Thoracic aorta (tissue), 2 donors: ENCODE measurements at places on chromosomes 3 and 15.

DNA sequence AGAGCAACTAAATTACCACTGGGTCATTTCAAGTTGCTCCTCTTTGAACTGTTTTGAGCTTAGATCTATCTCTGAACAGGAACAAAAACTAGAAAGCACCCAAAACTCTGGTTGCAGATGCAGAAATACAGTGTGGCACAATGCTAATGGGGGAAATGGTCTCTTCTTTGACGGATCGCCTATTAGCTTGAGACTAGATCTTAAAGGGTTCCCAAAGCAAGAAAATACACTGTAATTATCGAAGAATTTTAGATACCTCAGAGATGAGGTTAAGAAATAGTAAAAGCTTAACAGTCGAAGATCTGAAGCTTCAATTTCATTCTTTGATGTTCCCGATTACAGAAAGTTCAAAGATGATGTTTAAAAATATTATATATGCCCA is 818 bp downstream of the PPP1R2 start:
- DNase-seq = no peak

- no peak for DNase-seq
Measured at GRCh38 chr3:71502066-71502625, 81.4 kb downstream of the FOXP1 start.

DNA sequence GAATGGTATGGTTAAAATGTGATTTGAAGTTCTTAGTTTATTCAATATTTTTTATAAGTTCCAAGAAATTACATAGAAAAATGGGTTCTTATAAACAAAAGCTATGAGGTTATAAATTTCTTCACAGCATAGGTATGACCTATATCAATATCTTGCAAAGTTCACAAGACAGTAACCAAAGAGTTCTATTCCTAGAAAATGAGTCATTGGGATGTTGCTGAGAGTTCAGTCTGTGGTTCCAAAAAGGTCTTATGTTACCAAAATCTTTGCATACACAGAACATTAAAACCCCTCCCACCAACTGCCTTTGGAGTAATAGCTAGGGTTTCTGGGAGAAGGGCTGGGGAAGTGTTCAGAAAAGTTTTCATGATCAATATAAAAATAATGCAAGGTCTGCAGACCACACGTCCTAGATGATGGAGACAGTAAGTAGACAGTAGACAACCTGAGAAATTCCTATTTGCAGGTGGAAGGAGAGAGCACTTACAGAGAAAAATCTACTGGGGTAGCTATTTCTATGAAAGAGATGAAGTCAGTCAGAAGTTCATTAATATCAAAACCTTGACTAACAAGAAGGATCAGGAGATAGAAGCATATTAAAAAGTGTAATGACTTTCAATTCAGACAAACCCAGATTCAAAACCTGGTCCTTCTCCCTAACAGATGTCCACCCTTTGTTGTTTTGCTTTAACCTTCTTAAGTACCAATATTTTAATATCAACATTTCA is 279.3 kb downstream of the KCNH8 start:
- no peak for DNase-seq

- no peak for DNase-seq
Measured at GRCh38 chr3:15754047-15754446, 43.7 kb downstream of the ANKRD28 start.

DNA sequence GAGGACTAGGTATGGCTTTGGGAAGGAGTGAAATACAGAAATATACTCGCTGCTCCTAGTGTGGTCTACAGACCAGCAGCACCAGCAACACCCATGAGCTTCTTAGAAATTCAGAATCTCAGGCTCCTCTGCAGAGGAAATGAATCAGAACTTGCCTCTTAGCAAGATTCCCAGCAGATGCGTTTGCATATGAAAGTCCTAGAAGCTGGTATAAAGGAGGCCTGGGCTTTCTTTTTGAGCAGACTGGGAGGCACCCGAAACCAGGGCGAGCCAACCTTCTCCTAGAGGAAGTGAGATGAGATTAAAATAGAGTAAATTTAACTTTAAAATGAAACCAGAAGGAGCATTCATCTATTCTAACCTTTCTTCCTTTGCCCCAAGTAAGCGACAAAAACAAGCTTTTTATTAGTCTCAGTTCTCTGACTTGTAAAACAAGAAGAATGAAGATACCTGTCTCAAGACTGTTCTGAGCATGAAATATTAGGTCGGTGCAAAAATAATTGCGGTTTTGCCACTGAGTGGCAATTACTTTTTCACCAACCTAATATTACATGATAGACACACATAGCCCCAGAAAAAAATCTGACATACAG is 140.0 kb downstream of the PDZRN3 start:
- DNase-seq = no peak

DNA sequence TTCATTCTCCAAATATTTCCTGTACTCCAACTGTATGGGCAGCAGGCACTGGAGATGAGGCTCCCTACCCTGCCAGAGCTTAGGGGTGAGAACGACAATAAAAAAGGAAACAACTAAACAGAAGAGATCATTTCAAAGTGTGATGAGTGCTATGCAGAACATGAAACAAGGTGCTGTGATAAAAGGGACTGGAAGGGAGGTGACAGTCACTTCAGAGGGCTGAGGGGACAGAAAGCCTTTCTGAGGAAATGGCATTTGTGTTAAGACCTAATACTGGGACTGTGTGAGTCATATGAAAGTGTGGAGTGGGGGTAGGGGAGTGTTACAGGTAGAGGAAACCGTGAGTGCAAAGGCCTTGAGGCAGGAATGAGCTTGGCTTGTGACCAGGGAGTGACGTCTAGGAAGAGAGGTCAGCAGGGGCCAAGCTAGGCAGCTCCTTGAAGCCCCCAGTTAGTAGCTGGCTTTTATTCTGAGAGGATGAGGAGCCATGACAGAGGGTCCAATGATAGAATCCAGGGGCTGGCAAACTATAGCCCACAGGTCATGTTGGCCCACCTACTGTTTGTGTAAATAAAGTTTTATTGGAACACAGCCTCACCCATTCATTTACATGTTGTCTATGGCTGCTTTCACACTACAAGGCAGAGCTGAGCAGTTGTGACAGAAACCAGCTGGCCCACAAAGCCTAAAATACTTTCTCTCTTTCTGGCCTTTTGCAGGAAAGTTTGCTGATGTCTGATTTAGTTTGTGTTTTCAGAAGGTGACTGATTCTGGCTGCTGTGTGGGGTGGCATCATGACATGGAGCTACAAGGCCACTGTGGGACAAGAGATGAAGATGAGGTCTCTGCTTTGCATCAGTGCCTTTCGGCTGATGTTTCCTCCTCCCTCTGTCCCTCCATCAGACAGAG is 56.6 kb downstream of the LSM3 start:
- no peak for DNase-seq

GRCh38 chr3:135301670-135302069 is 506.6 kb downstream of the EPHB1 start:
- DNase-seq = no peak

DNA sequence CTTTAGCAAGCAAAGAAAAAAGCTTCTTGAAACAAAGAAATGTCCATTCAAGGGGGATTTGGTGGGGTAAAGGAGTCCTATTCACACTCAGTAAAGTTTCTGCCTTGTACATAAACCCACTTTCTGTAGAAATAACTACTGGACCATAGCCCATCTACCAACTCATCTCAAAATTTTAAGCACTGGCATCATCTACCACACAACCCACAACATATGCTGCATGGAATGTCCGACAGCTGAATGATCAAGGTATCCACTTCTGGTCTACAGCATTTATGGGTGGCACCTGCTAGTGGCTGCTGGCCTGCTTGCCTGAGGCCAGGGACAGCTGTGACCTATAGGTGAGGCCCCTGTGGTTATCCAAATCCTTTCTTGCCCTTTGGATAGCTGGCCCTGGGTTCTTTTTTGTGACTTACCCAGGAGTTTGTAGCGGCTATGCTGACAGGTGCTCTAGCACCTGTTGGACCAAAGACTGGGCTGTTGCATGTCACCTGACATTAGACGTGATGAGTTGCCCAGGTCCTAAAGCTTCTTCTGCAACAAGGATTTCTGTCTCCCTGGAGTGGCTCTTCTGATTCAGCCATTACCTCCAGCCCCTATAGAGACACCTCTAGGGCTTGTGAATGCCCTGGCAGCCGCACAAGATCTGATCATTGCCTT is 19.2 kb upstream of the MEF2A start:
- DNase-seq = no peak

- no peak for DNase-seq
Measured at GRCh38 chr3:148246291-148246923, 451.3 kb upstream of the AGTR1 start.

DNA sequence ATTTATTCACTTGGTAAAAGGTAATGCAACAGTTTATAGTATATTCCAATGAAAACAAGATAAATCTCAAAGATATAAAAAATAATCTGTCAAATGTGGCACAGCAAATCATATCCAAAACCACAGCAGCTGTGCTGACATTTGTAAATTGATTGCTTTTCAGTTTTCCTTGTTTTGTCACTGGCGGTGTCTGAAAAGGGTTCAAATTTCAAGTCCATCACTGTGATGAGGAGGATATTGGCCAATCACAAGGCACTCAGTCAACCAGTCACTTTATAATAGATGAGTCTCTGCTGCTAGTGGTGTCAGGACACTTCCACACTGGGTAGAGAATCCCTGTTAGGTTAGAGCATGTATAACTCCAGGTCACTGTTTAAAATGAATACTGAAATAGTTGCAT is 154.8 kb downstream of the SLC9A9 start:
- no peak for DNase-seq

DNA sequence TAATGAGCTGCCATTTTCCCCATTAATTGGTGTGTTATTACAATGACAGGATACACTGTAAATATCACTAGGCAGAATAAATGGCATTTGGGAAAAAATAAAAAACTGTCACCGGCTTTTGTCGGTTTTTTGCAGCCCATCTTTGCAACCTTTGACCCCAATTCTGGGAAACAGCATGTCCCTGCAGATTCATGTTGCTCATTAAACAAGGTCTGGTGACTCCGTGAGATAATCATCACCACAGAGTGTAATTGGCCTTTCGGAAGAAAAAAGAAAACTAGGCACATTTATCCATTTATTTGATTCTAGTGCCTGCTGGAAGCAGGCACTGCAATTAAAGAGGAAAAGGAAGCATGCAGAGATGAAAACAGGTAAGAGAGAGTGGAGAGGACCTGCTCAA is 64.5 kb downstream of the TRAT1 start:
- no peak for DNase-seq

GRCh38 chr3:165188452-165188851 is 7.7 kb downstream of the SLITRK3 start:
- no peak for DNase-seq

DNA sequence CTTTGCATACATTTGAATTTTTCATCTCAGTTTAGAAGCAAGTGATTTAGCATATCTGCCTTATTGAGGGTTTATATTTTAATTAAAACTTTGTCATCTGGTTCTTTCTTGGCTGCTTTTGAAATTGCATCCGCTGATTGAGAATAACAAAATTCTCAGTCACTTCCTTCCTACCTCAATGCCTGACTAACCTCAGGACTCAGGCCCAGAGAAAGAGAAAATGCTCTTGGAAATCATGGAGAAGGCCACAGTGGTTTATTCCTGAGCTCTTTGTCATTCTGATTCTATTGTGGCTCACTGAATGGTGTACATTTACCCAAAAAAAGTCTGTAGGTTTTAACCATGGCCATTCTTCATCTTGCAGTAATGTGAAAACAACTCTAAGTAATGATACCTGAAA is 533.9 kb downstream of the TBL1XR1 start:
- DNase-seq = no peak

- DNase-seq = no peak
Measured at GRCh38 chr15:67103432-67103831, 38.0 kb downstream of the SMAD3 start.

DNA sequence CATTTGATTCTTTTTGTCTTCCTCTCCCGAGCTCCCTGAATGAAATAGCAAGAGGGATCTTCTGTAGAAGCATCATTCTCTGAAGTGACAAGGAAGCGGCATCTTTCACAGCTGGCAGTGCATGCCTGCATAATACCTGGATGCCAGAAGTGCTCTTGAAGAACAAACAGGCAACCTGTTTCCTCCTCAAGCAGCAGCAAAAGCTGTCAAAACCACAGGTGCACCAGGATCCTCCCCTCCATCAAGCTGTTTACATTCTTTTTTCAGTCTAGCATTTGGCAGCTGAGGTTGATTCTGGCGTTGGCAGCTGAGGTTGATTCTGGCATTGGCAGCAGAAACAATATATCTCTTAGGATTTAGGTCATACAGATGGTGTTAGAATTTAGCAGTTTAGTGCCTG is 979.0 kb downstream of the TUSC7 start:
- DNase-seq = no peak

GRCh38 chr3:120349855-120350125 is 636 bp upstream of the LRRC58 start:
- no peak for DNase-seq

- DNase-seq = no peak
Measured at GRCh38 chr15:90126022-90126421, 23.8 kb upstream of the IDH2 start.

GRCh38 chr3:21794291-21794690 is 43.3 kb upstream of the ZNF385D start:
- no peak for DNase-seq

DNA sequence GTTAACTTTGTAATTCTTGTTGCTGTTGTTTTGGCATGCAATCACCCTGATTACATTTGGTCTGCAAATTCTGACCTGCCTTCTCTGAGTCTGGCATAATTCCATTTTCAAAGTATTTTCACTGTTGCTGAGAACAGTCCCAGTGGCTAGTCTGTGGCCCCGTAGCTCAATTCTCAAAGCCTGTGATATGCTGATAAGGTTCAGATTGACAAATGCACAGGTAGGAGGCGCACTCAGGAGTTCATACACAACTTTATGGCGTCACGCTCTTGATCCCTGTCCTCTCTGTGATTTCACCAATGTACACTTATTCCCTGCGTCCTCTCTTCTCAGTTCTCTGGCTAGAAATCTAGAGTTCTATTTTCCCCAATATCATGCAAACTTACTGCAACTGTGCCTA is 376.6 kb upstream of the SLCO3A1 start:
- DNase-seq = no peak

DNA sequence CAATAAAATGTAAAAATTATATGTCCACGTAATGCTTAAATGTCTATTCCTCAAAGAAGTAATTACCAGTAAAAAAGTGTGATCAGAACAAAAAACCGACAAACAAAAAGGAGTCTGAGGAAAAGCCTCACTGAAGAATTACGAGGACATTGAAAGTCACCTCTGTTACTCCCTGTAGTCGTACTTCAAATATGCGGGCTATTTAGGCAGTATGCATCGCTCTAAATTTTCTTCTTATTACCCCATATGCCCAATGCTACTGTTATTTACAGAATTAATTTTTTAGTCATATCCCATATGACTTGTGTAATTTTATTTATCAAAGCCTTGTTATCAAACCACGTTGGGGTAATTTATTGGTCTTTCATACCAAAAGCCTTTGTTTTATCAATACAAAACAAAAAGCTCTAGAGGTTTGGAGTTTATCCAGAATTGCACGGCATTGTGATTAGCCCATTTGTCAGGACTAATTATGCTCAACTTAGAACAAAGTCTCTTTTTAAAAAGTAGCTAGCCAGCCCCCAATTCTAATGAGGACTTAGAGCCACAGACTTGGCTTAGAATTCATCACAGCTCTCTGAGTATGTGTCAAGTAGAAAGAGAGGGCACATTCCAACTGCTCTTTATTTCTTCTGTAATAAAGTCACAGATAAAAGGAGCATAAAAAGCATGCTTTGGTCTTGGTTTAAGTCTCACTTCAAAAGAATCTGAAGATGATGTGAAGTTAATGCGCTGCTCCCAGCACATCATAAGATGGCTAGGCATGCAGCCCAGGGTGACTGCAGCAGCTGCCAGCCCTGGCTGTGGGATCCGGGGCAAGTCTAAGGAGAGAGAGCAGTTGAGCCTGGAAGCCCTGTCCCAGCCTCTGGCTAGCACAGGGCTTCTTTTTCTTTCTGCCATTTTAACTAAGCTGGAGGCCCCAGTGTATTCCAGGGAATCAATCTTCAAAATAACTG is 521.0 kb downstream of the GABRG3 start:
- no peak for DNase-seq
